Urothelium cell line (cell line): ENCODE measurements at places on chromosomes 7 and 10.

DNA sequence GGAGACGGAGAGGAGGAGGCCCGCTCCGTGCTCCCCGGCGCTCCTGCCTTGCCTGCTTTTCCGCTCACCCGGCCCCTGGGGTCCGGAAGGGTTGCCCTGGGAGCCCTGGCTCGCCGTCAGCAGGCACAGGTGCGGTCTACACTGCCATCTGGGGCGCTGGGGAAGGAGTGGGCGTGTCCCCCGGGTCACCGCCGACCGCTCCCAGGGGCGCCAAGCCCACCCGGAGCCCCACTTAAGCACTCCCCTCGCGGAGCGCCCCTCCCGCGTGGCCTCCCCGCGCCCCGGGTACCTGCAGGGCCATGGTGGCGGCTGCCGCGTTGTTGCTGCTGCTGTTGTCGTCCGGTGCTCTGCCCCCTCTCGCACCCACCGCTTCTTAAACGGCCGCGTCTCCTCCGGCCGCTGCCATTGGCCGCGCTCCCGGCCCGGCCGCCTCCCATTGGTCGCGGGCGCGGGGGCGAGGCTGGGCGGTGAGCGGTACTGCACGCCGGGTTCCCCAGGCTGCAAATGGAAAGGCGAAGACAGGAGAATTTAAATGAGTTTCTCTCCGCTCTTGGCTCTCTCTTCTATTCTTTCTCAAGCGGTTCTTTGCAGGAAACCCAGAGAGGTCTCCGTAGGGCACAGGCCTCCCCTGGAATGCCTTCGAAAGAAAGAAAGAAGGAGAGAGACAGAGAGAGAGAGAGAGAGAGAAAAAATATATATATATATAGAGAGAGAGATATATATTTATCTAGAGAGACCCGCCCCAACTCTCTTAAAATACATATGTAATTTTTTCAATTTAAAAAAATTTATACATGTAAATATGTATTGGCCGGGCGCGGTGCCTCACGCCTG is at the start of gene ACBD7:
ACBD7 (minus strand) TSS at position 349 of the 834 bp plus-strand sequence; CDS start at position 301, 48 bp downstream.
- peak; percentile 96 for DNase-seq

GRCh38 chr7:5491251-5492019 is 67.8 kb upstream of the TNRC18 start:
- DNase-seq, result no peak

DNA sequence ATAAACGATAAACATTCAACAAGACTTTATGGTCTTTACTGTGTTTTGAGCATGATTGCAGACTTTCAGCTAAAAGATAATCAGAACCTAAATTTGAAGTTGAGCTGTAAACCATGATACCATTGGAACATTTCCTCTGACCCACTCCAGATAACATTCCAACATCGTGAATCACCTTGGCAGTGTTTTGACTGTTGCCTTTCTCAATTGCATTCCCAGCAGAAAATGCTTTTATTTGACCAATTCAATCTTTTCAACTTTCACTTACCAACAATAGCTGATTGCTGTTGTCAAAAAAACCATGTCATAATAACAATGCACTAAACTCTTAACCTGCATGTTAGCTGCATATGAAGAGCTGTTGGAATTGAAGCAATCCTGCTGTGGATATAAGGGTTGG is 165.5 kb downstream of the MDFIC start:
- peak; percentile 32 for DNase-seq

GRCh38 chr7:134278502-134279153 is 38.1 kb downstream of the SLC35B4 start:
- no peak for DNase-seq

DNA sequence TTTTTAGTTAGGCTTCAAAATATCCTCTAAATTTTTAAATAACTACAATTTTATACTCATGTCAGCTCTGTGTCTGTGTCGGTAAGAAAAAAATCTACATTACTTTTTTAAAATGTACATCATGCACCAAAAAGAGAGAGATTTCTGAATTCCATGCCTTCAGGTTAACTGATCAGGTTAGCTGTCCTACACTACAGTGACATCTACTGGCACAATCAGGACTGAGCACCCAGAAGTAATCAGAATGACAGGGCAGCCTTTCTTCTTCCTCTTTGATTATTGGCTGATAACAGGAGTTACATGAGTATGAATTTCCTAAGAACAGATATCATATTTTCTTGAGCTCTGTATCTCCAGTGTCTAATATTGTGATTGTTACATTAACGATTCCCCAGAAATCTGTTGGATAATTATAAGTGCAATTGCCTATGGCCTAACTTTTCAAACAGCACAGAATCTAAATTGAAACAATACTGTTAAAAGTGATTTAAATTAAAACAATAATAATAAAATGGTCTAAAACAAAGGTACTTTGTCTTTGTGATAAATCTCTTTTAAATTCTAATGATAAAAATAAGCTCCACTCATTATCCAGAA is 41.8 kb upstream of the HYCC1 start:
- DNase-seq, result peak; percentile 58

DNA sequence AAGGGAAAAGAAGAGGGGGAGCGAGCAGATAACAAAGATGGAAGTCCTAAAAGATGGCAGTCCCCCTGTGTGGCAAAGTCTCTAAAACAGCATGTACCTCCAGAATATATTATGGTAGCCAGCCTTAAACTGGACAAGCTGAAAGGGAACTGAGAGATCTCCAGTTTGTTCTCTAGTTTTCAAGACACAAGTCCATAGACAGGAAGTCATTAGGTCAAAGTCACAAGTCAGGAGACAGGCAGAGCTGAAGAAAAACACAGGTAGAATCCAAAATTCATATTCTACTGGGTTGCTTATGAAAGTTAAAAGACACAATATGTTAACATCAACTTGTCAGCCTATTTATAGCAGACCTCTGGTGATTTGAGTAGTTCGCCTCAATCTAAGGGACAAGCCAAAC is 38.7 kb downstream of the FAM107B start:
- DNase-seq, result no peak

DNA sequence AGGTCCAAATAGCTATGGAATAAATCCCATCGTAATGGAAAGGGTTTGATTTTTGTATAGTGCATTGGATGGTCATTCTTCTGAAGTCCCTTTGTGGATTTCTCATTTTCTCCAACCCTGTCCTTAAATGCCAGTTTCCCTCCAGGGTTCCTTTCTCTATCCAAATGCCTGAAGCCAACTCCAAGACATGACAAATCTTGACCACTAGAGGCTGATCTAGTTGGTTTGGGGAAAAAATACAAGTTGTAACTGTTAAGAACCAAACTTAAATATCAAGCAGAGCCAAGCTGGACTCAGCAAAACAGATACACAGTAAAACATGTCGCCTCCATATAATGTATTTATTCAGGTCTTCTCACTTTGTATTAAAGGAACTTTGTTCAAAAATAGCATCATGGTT is 28.7 kb downstream of the FRMD4A start:
- no peak for DNase-seq

DNA sequence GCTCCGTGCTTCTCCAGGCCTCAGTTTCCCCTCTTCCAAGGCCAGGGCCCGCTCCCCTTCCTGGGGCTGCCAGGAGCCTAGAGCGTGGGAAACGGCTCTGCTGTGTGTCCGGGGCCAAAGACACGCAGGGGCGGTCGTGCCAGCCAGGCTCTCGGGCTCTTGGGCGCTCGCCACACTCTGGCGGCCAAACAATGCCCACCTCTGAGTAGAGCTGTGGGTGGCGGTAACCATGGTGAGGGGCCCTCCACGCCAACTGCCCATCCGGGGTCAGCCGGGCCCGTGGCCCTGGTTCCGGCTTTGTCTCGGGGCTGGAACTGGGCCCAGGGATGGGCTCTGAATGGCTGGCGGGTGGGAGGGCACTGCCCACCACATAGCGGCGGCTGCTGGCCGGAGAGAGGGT is 16.0 kb downstream of the GRIFIN start:
- no peak for DNase-seq

- DNase-seq, result no peak
Measured at GRCh38 chr7:69504733-69505420, 93.4 kb upstream of the AUTS2 start.

DNA sequence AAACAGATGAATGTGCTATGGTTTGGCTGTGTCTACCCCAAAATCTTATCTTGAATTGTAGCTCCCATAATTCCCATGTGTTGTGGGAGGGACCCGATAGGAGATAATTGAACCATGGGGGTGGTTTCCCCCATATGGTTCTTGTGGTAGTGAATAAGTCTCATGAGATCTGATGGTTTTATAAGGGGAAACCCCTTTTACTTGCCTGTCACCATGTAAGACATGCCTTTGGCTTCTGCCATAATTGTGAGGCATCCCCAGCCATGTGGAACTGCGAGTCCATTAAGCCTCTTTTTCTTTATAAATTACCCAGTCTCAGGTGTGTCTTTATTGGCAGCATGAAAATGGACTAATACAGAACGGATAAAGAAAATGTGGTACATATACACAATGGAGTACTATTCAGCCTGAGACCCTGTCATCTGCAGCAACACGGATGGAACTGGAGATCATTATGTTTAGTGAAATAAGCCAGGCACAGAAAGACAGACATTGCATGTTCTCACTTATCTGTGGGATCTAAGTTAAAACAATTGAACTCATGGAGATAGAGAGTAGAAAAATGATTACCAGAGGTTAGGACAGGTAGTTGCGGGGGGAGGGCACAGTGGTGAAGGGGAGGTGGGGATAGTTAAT is 587.6 kb upstream of the NRP1 start:
- no peak for DNase-seq

DNA sequence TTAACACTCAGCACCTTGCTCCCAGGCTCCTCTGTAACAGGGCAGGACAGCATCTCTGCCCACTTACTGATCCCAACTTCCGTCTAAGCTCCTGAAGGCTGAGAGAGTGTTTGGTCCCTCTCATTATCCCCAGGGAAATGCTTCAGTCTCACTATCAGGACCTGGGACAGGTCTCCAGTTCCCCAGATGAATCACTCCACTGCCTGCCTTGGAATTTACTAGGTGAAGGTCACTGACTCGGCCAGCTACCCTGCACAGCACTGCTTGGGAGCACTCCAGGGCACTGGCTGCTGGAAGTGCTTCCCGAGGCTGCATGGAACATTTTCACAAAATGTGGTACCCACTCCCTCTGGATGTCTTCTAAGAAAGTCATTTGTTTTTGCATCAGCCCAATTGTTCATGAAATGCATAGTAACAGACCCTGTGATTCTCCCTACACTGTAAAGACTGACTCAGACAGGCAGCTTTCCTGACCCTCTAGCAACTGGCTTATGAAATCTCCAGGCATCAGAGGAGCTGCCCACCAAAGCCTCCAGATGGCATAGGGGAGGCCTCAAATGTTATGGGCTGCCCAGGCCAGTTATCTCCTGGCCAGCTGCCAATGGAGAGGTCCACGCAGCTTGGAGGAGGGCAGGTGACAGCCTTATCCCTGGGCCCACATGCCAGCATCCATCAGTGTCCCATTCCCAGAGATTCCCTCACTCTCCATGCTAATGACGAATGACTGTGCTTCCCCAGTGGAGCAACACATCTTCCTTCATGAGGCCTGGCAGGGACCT is 89.1 kb downstream of the GFRA1 start:
- peak; percentile 49 for DNase-seq

GRCh38 chr10:108852211-108852610 is 1071.1 kb downstream of the XPNPEP1 start:
- no peak for DNase-seq

- DNase-seq, result peak; percentile 67
Measured at GRCh38 chr10:97210543-97210960, 24.8 kb upstream of the SLIT1 start.

DNA sequence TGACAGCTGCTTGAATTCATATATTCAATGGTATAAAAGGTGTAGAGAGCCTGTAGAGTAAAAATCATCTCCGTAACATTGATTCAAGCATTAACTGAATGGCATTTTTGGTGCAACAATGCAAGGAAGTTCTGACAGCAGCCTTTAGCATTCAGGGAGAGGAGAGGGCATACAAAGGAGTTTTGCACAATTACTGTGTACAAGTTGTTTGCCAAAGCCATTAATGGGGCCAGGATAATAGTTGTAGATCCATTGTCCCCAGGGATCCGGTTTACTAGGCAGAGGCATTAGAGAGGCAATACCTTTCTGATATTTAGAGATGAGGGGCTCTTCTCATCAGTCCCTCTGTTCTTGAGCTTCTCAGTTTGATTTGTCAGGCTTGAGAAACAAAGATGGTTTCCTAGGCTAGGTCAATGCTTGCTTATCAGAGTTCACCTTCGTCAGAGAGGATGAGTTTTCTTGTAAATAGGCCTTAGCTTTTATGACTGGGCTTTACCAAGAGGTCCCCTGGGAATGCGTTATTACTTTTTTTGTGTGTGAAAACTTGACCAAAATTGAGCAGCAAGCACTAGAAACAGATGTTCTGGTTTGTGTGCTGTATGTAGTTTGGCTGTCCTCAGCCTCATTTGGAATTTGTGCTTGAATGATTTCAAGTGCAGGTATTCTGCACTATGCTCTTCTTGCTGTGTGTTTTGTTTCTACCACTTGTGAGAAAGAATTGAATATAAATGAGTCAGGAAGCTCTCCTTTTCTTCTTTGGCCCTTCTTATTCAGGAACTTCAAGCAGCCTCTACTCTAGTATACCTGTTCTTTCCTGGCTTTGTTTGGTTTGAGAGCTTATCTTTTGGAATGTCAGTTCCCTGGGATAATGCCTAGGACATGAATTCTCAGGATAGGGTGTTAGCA is 32.0 kb downstream of the SND1 start:
- DNase-seq, result no peak

GRCh38 chr7:77327067-77327931 is 88.8 kb downstream of the GSAP start:
- DNase-seq, result no peak

GRCh38 chr10:130043491-130043890 is 67.1 kb downstream of the C10orf143 start:
- DNase-seq, result no peak

DNA sequence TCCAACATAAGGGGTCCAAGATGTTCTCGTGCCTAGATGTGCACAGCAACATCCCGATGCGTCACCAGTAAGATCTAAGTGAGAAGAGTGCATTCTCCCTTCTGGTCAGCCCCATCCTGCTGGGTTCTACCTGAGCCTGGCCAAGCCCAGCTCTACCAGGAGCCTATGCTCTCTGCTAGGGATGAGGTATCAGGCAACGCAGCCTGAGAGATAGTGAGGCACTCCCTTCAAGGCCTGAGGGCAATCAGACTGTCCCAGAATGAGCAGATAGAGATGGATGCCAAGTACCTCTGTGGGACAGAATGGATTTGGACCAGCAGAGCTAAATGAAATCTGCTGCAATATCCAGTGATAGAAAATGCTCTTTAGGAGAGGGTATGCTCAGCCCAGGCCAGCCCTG is 26.7 kb downstream of the DDC start:
- DNase-seq, result no peak

DNA sequence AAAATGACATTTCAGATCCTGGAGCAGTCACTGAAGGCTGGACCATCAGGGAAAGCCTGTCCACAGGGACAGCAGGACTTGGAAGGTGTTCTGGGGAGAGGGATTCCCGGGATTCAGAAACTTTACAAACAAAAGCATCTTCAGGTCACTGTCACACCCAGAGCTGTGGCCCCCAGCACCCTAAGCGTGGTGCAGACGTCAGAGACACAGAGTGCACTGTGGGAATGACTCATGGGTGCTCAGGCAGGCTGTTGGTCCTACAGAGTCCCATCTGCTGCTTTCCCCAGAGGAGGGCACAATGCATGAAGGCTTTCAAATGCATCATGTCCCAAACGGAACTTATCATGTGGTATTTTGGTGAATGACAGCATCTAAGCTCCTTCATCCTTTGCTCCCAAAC is 13.1 kb upstream of the LRMDA start:
- DNase-seq, result no peak
